ENCODE measurements at places on chromosomes 16 and 17.

DNA sequence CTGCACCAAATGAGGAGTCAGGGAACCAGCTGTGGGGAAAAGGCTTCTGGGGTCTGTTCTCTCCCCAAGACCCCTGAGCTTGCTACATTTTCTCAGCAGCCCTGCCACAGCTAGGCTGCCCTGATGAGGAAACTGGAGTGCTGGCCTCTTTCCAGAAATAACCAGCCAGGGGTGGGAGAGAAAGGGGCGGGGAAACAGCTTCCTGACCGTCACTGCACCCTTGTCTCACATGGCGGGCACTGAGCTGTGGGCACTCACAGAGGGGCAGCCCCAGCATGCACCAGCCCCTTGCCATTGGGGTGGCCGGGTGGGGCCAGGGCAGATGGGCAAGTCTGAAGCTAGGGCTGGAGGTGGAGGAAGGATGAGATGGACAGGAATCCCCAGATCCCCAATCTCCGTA is 2.9 kb downstream of the SRL start:
- DNase-seq, result no peak

DNA sequence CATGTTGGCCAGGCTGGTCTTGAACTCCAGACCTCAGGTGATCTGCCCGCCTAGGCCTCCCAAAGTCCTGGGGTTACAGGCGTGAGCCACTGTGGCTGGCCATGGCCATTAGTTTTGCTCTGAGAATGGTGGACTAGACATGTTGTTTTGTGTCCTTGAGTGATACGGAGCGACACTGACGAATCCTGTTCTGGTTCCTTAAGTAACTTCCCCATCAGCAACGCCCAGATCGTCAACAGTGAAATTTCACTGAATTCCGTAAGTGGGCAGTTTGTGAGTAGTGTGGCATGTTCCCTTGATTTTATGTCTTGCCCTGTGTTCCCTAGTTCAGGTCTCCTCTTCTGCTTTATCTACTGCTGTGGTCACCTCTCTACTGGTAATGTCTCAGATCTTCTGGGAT is 67.4 kb downstream of the SNX29 start:
- DNase-seq, result no peak

DNA sequence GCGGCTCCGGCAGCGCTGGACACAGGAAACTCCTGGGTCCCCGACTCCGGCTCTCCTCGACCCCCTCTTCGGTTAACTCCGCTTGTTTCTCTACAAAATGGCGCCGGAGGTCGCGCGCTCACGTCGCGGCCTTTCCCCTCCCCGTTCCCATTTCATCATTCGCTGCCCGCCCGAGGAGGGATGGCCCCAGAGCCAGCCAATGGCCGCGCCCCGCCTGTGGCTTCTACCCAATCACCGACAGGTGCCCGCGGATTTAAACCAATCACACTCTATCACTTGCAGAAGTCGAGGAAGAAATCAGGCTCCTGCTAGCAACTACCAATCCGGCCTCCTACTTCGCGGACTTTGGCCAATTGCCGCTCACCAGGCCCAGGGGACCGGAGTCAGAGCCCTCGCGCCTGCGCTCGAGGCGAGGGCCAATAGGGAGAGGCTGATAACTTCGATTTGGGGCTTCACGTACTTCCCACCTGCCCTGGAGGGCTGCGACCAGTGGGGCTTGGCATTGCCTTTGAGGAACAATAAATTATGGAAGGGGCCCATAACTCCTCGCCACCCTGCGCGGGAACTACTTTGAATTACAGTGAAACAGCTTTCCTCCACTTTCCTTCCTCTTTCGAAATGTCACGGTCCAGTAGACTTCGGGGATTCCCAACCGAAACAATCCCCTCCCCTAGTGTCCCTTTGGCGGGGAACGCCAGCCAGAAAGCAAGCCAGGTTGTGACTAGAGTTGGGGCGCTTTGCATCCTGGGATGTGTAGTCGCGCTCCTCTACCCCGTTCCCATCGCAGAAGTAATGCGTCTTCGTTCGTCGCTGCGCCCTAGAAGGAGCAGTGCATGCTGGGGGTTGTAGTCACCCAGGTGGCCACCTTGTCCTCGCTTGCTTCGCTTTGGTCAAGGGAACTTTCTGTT is at the start of gene CNOT1:
Gene CNOT1, minus strand, starts transcription at position 94 of the 908 bp plus-strand sequence. CDS start 30,489 bp downstream, outside the sequence.
- DNase-seq, result peak; percentile 98

DNA sequence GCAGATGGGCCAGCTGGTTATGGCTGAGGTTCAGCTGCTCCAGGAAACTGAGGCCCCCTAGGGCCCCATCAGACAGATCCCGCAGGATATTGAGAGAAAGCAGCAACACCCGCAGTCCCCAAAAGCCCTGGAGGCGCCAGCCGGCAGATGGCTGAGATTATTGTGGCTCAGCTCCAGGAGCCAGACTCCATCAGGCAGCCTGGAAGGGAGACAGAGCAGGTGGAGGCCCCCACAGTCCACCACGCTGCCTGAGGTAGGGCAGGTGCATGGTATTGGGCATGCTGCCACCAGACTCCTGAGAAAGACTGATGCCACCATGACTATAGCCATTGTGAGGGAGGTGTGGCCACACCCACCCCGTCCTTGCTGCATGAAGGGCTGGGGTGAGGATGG is 9.5 kb upstream of the TMEM101 start:
- no peak for DNase-seq

GRCh38 chr17:56908001-56908542 is 5.8 kb downstream of the TRIM25 start:
- peak; percentile 46 for DNase-seq

DNA sequence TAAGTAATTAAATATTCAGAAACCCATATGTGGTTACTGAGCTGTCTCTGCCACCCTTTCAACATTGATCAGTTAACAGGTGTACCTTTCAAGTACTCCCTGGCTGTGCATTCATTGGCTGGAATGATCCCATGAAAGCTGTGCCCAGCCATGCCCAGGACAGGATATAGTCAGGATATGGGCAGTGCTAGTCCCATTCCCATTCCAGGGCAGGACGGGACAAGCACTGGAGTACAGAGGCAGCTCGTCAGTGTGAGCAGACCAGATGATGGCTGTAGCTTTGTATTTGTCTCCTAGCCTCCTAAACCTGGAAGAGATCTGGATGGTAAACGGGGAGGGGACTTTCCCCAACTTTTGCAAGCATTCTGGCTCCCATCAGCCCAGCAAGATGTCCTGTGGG is 22.5 kb downstream of the HEATR3 start:
- no peak for DNase-seq

GRCh38 chr16:11093572-11094074 is 149.3 kb downstream of the CLEC16A start:
- DNase-seq, result no peak

DNA sequence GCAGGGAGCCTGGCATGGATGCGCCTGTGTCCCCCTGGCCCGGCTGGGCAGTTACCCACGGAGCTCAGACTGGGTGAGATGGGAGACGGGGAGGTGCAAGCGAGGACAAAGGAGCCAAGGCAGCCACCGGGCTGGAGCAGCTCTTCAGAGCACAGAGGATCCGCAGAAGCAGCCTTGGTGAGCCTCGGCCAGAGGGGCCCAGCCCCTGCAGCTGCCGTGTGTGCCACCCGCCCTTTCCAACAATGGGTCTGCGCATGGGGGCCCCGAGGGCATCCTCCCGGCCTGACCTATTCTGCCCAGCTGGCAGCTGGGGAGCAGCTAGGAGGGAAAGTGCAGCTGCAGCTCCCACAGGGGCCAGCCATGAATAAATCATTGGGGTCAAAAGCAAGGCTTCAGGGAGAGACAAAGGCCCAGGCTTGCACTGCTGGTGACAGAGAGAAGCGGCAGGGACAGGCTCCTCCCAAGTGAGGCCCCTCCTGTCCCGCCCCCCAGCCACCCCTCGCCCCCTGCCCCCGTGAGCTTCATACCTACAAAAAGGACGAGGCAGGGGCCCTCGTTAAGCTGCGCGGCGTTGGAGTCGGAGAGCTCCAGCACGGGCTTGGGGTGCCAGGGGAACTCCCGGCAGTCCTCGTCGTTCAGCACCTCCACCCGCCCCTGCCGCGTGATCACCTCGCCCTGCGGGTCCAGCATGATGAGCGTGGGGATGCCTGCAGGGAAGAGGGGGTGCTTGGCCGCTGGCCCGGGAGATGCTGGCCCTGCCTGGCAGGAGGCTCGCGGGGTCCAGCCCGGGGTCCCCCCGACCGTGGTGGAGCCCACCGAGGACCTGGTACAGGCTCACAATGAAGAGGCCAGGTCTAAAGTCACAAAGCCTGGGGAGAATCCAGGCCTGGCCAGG is 22.6 kb downstream of the MRM3 start:
- DNase-seq, result no peak

Data from activated naive CD4-positive, alpha-beta T cell treated with Interleukin-2 at 50 U/mL for 16 hours (primary cell).